ENCODE measurements at places on chromosomes 12 and 14.
A peak's percentile ranks its signal among the peaks of the same experiment; 100 is the strongest.

DNA sequence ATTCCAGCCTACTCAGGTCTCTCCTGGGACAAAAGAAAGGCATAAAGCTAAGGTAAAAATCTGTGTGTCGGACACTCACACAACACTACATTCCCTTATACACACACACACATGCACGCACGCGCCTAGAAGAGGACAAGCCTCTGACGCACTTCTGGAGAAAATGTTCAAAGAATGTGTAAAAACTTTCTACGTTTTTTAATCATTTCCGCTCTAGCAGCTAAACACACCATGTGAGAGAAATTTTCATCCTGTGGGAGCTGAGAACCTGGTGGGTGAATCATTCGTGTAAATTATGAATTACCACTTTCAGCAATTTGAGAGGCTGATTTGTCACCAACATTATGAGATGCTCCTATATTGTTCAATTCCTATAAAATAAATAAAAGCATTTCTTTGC is 494.5 kb downstream of the TMEM132D start:
- no peak for DNase-seq

GRCh38 chr12:75970310-75970709 is 61.3 kb downstream of the PHLDA1 start:
- DNase-seq = no peak

DNA sequence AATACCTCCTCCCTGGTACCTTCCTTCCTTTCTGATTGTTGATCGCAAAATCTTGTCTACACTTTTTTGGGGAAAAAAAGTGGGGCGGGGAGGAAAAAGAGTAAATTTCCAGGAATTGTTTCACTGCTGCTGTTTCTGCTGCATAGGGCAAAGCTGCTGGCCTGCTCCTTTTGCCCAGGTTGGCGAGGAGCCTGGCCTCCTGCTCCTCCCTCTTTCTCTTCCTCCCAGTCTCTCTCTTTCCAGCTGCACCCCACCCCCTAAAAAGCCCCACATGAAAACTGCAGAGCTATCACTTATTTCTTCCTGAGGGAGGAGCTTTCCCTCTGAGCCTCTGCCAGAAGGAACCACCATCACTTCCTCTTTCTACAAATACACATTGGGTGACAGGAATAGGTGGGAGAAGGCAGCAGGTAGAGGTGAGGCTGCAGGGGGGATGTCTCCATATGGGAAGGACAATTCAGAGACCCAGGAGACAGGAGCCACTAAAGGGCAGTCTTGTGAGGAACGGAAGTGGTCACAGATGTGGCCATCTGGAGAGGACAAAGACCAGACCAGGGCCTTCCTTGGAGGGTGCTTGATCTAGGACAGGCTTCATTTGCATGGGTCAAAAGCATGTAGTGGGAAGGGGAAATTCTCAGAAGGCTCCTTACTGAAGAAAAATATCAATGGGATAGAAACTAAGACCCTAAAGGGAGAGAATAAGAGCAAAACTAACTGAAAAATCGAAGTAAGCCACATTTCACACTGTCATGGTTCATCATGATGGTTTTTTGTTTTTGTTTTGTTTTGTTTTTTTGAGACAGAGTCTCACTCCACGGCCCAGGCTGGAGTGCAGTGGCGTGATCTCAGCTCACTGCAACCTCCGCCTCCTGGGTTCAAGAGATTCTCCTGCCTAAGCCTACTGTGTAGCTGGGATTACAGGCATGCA is 14.8 kb downstream of the ZBTB39 start:
- DNase-seq = no peak

DNA sequence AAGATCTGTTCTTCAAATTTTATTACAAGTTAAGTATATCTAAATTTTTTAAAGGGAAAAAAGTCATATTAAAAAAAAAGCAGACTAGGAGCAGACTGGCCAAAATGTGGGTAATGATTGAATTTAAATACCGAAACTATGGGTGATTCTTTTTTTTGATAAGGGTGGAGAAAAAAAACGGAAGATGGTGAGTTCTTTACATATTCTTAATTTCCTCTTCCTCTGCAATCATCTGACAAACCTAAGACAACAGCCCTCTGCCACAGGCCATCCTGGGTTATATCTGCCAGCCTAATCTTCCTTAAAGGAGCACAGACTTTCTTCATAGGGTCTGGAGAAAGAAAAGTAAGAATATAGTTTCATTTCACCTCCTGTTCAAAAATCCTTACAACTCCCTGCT is 108.0 kb downstream of the PPP2R5E start:
- no peak for DNase-seq

DNA sequence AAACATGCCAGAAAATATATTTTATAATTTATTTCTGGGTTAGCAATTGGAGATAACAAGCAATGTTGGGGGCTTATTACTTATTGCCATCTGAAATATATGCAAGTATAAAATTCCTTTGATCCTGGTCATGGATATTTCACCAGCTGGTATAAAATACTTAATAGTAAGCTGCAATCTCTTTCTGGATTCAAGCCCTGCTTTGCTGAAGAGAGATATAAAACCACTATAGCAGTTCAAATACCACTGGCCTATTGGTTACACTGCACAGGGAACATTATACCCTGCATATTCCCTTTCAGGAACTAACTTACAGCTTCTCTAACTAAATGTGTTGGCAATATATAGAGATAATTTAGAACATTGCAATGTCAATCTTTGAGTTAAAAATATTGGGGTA is 546.2 kb upstream of the ATP2B1 start:
- no peak for DNase-seq

DNA sequence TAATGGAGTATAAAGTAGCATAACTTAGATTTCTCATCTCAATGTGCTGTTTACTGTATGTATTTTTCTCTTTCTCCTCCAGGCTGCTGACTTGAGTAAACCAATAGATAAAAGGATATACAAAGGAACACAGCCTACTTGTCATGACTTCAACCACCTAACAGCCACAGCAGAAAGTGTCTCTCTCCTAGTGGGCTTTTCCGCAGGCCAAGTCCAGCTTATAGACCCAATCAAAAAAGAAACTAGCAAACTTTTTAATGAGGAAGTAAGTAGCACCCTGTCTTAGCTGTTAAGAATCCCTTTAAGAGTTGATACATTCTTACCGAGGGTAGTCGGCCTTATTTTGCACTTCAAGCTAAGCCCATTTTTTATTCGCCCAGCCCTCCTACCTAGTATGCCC is 55.2 kb downstream of the WDR20 start:
- DNase-seq = no peak

DNA sequence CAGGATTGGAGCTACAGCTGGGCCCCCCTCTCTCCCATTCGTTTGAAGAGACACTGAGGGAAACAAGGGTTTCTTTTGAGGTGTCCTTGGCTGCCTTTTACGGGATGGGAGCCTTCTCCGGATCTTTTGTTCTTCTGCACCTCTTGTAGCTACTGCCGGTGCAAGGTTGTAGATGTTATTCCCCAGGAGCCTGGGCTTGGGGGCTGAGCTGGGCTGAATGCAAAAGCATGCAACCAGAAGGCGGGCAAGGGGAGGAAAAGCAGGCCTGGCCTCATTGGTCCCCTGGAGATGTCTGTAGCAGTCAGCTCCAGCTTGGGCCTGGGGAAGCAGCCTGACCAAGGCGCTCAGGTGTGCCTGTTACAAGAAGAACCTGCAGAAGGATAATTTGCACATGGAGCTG is 110.3 kb downstream of the GCH1 start:
- no peak for DNase-seq

DNA sequence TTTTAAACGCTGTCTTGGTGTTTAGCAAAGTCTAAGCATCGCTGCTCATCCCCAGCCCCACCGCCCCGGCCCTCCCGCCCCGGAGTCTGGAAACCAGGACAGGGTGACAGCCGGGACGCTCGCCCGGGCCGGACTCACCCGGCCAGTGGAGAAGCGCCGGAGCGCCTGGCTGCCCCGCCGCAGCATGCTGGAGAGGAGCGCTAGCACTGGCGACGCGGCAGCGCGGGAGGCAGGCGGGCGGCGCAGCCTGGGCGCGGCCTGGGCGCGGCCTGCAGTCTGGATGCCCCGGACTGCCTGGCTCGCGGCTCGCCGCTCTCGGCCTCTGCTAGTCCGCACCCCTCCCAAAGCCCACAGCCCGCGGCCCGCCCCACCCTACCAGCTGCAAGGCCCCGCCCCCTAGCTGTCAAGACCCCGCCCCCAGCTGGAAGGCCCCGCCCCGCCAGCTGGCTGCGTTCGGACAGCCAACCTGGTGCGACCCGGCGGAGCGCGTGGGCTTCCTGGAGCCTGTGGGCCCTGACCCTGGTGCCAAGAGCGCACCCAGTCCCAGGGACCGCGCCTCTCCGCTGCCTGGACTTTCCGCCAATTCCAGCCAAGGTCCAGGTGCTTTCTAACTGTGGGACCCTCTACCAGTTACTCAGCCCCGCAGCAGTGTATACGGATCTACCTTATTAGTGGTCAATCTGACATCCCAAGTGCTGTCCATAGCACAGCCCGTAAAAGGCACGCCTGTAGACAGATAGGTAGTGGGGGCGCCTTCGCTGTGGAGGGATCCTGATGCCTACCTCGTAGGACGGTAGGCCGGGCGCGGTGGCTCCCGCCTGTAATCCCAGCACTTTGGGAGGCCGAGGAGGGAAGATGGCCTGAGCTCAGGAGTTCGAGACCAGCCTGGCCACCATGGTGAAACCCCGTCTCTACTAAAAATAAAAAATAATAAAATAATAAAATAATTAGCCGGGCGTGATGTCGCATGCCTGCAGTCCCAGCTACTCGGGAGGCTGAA is at the start of gene ALDH1L2:
TSS of gene ALDH1L2 (minus strand) at position 208 of the 1,000 bp plus-strand sequence. CDS start at position 186, 22 bp downstream.
- peak; percentile 32 for DNase-seq

GRCh38 chr14:98321841-98322240 is 950.2 kb downstream of the BCL11B start:
- DNase-seq = no peak

GRCh38 chr12:125549171-125549570 is 483.9 kb downstream of the AACS start:
- no peak for DNase-seq

DNA sequence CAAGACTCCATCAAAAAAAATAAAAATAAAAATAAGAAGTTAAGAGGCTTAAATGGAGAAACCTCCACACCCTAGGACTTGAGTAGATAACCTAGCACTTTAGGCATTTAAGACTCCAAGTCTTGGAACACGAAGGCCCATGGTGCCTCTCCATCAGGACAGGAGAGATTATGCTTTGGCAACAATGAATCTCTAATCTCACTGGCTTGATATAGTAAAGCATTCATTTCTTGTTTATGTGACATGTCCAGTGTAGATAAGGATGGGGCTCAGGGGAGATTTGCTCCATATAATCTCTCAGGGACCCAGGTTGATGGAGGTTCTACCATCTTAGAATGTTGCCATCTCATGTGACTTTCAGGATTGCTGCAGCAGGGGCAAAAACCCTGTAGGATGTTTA is 117.7 kb upstream of the FUT8 start:
- no peak for DNase-seq

- no peak for DNase-seq
Observed at GRCh38 chr12:57011438-57012424, 4.6 kb downstream of the TAC3 start.

DNA sequence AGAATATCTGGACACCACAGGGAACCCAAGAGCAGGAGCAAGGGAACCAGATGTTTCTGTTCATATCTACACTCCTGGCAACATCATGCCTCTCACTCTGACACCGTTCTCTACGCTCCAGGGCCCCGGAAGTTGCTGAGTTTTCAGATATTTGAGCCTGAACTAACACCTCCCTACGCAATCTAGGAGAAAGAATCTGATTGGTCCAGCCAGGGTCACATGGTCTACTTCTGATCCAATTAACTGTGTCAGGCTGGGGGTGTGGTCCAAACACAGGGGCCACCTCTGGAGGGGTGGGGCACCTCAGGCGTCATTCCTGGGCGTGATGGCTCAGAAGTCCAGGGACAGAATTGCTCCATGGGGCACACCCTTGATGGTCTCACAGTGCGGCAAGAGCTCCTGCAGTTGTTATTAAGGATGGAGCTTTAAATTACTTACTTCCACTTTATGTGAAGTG is 165.5 kb downstream of the PTPN11 start:
- DNase-seq = no peak

- no peak for DNase-seq
Observed at GRCh38 chr12:12098691-12099015, 27.9 kb downstream of the BCL2L14 start.

GRCh38 chr14:68683326-68683725 is 109.5 kb downstream of the ZFP36L1 start:
- DNase-seq = no peak

DNA sequence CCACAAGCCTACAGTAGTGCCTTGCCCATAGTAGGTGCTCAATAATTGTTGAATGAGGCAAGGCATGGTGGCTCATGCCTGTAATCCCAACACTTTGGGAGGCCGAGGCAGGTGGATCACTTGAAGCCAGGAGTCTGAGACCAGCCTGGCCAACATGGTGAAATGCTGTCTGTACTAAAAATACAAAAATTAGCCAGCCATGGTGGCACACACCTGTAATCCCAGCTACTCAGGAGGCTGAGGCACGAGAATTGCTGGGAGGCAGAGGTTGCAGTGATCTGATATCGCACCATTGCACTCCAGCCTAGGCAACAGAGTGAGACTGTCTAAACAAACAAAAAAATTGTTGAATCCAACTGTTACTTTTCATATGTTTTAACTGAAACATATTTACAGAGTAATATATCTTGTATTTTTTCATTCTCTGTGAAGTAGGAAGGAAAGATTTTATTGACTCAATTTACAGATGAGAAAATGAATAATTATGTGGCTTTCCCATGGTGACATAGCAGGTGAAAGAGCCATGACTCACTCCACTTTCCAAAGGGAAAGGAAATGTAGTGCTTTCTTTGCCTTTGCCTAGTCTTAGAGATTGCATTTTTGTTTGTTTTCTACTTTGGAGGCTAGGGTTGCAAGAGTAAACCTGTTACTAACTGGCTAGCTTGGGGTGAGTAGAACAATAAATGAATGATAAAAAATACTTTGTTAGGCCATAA is 95.4 kb upstream of the SLC38A4 start:
- no peak for DNase-seq

DNA sequence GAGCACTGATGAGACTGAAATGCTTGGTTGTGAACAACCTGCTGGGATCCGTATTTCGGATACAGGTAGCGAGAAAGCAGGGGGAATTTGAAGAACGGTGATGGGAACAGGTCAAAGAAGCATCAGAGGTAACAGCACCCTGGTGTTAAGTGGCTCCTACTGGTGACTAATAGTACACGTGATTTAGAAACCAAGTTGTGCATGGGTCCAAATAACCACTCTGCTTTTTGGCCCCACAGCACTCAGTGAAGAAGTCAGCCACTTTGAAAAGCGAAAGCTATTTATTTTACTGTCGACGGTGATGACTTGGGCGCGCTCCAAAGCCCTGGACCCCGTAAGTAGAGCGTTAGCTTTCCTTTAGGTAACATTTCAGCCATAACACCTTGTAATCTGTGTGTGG is 16.7 kb downstream of the AK7 start:
- no peak for DNase-seq

- DNase-seq = no peak
Observed at GRCh38 chr12:12425616-12426015, 68.7 kb downstream of the BORCS5 start.

DNA sequence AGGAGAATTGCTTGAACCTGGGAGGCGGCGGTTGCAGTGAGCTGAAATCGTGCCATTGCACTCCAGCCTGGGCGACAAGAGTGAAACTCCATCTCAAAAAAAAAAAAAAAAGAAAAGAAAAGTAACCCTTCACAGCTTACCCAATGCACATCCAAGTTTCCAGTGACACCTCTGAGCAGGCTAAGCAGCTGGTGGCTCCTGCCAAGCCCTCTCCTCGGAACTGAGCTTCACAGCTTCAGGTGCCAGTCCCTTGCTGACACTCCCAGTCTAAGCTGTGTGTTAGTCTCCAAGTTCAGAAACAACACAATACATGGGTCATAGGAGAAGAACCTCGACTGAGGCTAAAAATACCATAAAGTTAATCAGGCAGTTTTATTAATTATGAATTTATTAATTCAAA is 7.9 kb downstream of the CD9 start:
- DNase-seq = no peak

All from stimulated activated CD4-positive, alpha-beta T cell treated with anti-CD3 and anti-CD28 coated beads, Interleukin-1b, Interleukin-23, amount 100 ng/mL, for 1 hour (primary cell).